Panc1 (cell line): ENCODE measurements at places on chromosomes 2 and 18. TPM values are rescaled to one million over a fixed set of nuclear protein-coding genes. Genes with fewer than 3 reads are reported as not detected.

The CIB4 gene
- 0.33 TPM for total RNA-seq

The EIF2AK2 gene
- 44.3 TPM for total RNA-seq

The TSPYL6 gene
- not detected for total RNA-seq

The SULT1C4 gene
- not detected for total RNA-seq

The SERPINB13 gene
- total RNA-seq = not detected

The KIAA2012 gene
- not detected for total RNA-seq

The REG1A gene
- total RNA-seq = 4.3 TPM

The ABCG8 gene
- total RNA-seq = 0.03 TPM

The FAM228B gene
- total RNA-seq = 23.0 TPM

The EN1 gene
- 0.26 TPM for total RNA-seq

The CCDC121 gene
- 5.9 TPM for total RNA-seq
